C1 segment of cervical spinal cord (tissue), 14 donors: ENCODE measurements at places on chromosomes 2 and 18.

DNA sequence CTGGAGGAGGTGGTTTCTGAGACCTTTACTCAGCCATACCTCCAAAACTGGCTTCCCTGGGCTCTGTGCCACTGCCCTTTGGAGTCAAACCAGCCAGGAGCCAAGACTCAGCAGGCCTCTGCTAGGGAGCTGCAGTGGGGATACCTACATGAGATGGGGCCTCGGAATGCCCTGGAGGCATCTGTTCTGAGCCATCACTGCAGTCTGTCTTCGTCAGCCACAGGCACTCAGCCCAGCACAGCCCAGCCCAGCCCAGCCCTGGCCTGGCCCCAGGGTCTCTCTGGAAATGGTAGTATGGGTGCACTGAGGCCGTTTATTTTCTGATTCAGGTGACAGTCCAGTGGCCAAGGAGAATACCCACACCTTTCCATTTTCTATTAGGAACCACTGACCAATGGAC, 209.8 kb downstream of the CELF4 start:
- no peak for DNase-seq

DNA sequence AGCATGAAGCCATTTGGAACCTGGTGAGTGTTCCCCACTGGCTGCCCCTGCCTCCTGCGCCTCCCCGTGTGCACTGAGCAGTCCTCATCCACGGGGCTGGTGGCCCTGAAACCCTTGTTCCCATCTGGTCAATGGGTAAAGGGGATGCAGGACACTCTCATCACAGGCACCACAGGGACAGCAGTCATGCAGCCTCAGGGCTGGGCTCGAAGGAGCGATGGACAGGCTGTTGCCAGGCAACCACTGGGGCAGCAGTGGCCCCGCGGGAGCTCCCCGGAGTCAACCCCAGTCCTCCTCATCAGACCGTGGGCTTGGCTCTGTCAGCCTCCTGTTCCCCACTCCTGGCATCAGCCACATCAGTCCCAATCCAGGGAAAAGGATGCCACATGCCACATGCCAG, 509.5 kb downstream of the EIPR1 start:
- DNase-seq: peak; percentile 38

- DNase-seq: no peak
Observed at GRCh38 chr2:231693956-231694355, 14.4 kb upstream of the PTMA start.

- no peak for DNase-seq
Observed at GRCh38 chr2:217901835-217902378, 100.9 kb downstream of the TNS1 start.

DNA sequence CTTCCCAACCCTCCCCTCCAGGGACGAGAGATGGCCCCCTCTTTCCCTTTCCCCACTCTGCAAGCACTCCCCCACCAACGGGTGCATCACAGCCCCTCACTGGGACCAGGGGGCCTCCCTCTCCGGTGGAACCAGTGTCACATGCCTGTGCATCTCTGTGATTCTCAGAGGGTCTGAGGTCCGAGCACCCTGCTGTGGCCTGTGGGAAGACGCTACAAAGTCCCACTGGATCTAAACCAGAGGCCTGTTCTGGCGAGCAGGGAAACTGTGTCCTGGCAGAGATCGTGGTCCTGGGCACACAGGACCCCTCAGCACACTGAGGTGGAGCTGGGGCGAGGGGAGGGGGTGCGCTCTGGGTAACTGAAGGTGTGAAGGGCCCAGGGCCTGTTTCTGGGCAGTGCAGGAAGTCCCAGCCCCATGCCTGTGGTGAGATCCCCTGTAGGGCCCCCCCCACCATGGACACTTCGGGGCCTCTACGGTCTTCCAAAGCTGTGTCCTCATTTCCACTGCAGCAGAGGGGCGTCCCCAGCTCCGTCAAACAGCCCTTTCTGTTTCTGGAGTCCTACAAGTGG, 8.0 kb downstream of the SNORC start:
- DNase-seq: peak; percentile 21

DNA sequence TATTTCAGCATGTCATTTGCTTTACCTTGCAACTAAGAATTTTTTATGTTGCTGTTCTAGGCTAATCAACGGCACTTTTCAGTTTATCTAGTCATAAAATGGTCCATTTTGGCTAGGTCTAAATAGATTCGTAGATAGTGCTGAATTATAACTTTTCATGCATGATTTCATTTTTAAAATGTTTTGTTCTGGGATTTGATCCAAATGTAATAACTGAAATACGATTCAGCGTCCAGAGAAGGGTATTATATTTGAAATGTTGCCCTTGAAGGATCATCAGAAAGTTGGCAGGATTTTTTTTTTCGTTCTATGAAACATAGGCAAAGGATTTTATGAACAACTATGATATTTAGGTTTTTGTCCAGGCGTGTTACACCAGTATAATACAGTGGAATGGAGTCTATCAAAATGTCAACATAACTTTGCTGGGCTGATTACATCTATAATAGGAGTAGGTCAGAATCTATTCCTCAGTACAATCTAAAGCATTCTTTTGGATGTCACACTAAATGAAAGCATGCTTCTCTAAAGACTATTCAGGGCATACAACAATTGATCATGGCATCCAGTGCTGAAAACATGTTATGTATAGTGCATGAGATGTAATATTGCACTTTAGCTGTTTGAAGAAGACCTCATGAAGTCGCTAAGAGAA, 24.8 kb downstream of the TTC27 start:
- no peak for DNase-seq

GRCh38 chr18:58144671-58145285, 100.8 kb downstream of the NEDD4L start:
- no peak for DNase-seq

GRCh38 chr2:148342086-148342485, 302.5 kb upstream of the EPC2 start:
- DNase-seq: no peak

- DNase-seq: no peak
Observed at GRCh38 chr2:27073782-27074181, 2.3 kb upstream of the OST4 start.

- DNase-seq: no peak
Observed at GRCh38 chr2:24058564-24059271, 9.2 kb downstream of the FKBP1B start.

GRCh38 chr2:21155365-21156136, 31.8 kb downstream of the TDRD15 start:
- no peak for DNase-seq

GRCh38 chr2:85413592-85414420, 3.6 kb upstream of the CAPG start:
- peak; percentile 27 for DNase-seq

- DNase-seq: no peak
Observed at GRCh38 chr2:82391386-82391785, 2067.7 kb downstream of the SUCLG1 start.

- no peak for DNase-seq
Observed at GRCh38 chr2:10655499-10656225, 34.1 kb downstream of the NOL10 start.

- DNase-seq: no peak
Observed at GRCh38 chr18:62157843-62158242, 29.0 kb downstream of the PIGN start.

GRCh38 chr2:12243381-12243780, 473.4 kb upstream of the TRIB2 start:
- DNase-seq: no peak

- DNase-seq: no peak
Observed at GRCh38 chr2:152694161-152694661, 23.1 kb downstream of the PRPF40A start.

DNA sequence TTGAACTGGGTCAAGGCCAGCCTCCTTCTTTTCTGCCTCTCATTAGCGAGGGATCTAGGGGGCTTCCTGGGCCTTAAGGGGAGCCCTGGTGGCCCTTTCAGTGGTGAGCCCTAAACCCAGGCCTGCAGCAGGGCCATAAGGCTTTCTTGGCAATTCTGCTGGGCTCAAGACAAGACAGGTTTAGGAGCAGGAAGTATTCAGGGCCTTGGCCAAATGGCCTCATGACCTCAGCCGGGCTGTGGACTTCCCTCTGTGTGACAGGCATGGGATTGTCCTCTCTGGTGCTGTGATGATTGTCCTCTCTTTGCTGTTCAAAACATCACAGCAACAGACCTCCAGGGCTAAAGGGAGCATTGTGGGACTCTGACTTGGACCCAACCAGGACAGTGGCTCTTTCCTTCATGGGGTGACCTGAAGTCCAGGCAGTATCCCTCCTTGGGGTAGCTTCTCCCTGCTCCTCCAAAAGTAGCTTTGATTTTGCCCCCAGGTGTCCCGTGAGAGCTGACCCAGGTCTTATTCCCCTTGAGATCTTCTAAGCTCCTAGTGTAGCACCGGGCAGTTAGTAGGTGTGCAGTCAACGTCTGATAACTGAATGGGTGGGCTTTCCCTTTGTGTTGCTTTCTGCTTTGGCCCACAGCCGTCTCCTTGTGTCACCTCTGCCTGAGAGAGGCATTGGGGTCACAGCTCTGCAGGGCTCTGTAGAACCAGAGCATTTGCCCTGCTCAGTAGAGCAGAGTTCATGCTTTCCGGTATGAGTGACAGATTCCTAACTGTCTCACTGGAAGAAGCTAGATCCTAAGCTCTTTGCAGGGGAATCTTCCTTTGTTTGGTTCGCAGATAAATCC, 14.7 kb downstream of the FOSL2 start:
- DNase-seq: no peak

DNA sequence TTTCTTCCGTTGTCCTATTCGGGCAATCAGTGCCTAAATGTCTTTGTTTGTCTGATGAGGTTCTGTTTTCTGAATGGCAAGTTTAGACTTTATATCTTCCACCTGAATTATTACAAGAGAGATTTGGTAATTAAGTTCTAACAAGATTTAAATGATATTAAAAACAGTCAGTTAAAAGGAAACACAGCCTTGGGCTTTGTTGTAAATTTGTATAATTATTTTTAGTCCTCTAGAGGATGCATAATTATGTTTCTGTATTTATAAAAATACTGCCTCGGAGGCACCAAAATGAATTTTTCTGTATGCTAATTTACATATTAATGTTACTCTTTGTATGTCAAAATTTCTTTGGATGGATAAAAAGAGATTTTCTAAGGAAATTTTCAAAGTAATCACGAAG, 136.7 kb downstream of the CDCA7 start:
- no peak for DNase-seq
